Right renal cortex interstitium (tissue), 3 donors: ENCODE measurements at places on chromosomes 6 and 20.

DNA sequence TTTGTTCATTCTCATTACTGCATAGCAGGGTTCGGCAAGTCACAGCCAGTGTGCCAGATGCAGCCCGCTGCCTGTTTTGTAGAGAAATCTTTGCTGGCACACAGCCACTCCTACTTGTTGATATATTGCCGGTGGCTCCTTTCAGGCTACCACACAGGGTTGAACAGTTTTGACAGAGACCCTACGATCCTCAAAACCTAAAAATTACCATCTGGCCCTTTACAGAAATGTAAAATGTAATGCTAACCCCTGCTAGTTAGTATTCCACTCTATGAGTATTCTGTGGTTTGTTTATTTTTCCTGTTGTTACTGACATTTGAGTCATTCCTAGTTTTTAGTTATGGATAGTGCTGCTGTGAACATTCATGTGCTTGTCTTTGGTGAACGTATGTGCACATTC is 11.5 kb downstream of the DHX35 start:
- no peak for DNase-seq

GRCh38 chr6:167839343-167839742 is 12.6 kb downstream of the AFDN start:
- no peak for DNase-seq

- no peak for DNase-seq
Observed at GRCh38 chr20:58760856-58761255, 68.3 kb downstream of the NPEPL1 start.

- no peak for DNase-seq
Observed at GRCh38 chr6:4543596-4543995, 232.6 kb upstream of the CDYL start.

DNA sequence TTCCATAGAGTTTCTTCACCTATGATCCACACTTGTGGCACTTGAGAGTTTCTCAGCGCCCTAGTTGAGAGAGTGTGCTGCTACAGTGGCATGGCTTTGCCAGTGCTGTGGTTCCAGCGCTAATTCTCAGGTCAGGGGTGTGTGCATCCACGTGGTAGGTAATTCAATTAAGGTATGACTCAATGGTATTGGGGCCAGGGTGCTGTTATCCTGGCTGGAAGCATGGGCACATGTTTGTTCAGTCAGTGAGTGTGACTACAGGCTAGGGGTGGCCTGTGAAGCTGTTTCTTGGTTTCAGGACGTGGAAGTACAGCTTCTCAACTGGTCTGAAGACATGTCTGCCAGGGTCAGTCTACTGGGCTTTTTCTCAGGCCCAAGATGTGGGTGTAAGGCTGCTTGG is 3.0 kb upstream of the SEMG2 start:
- no peak for DNase-seq

DNA sequence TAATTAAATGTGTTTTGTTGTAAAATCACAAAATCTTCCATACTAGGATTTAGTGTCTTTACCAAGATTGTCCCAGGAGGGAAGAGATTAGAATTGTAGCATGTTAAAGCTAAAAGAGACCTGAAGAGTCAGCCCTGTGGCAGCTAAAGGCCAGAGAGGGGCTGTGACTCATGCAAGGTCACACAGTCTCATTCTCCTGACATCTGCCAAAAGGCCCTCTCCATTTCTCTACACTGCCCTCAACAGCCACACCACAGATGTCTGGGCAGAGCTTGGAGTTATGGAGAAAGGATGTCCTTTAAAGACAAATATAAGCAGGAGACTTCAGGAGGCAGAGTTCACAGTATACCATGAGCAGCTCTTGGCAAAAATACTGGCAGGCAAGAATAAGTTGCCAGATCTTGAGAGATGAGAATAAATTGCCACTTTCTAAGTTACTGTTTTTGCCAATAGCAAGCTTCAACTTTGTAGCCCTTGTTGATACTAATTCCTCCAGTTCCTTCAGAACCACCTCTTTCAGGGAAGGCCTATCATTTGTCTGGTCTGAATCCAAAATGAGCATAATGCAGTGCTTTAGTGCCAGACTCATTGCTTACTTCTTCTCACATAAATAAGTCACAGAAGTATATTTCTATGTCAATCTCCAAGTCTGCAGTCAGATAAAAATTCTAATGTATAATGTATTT is 41.7 kb downstream of the AKIRIN2 start:
- DNase-seq: no peak
